ENCODE measurements at places on chromosomes 1 and 21. TPM values are rescaled to one million over a fixed set of nuclear protein-coding genes. Genes with fewer than 3 reads are reported as not detected.
A peak's percentile ranks its signal among the peaks of the same experiment; 100 is the strongest.

- DNase-seq: peak; percentile 69
These were observed 48.4 kb upstream of the CD34 start for GRCh38 chr1:207959141-207959825.

- no peak for DNase-seq
These were observed 29.0 kb upstream of the SARS1 start for GRCh38 chr1:109184687-109185086.

GRCh38 chr1:94236630-94237290 is 624 bp downstream of the ARHGAP29 start:
- DNase-seq: peak; percentile 54

DNA sequence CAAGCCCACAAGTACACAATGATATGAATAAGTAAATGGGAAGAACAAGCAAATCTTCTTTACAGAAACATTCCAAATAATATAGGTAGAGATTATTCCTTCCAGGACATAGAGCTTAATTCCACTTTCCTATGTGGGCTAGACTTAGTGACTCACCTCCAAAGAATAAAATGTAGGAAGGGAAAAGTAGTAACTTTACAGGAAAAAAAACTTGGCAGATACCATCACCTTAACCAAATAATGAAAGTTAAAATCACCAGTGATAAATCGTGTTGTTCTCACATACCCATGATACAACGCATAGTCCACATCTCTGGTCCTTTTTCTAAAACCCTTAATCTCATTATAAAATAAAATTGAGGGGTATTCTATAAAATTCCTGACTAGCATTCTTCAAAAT is 260.8 kb downstream of the SPATA17 start:
- no peak for DNase-seq

- DNase-seq: no peak
These were observed 484.1 kb upstream of the USP24 start for GRCh38 chr1:55699228-55699627.

DNA sequence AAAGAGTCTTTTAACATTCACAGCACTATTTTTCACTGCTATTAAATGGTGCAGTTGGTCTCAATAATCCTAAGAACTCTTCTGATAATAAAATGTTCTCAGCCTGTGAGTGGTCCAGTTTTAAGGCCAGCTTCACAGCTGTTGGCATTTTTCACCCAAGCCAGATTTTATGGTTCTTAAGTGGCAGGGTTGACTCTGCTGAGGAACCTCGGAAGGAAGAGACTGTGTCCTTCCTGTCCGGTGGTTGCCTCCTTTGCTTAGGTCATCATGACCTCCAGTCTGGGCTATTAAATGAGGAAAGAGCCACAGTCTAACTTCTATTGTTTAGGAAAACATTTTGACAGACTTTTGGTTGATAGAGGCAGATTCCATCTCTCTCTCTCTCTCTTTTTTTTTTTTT is 112.5 kb upstream of the SERBP1 start:
- DNase-seq: no peak

DNA sequence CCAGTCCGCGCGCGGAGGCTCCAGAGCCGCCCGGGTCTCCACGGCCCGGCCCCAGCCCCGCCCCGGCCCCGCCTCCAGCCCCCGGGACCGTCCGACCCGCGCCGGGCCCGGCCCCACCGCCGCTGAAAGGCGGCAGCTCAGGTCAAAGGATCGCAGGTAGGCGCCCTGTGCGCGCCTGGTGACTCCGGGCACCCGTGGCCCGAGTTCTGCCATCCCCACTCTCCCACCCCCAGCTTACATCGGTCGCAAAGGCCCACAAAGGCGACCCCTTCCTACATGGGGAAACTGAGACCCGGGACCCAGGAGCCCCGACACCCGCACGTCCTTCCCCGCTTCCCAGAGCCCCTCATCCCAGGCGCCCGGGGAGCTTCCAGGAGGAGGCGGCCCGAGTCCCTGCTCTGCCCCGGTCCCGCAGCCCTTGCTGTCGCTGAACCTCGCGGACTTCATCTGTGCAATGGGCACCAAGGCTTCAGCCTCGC is at the start of gene TMEM200B:
Gene TMEM200B (minus strand): TSS at position 17 of the 479 bp plus-strand sequence. CDS start 2,075 bp downstream, outside the sequence.
- DNase-seq: no peak

The ESPN gene
- total RNA-seq: 0.68 TPM

The LRRC38 gene
- total RNA-seq: 0.09 TPM

Measured in dermis blood vessel endothelial cell (primary cell).